ENCODE measurements at places on chromosomes 2 and 18.

DNA sequence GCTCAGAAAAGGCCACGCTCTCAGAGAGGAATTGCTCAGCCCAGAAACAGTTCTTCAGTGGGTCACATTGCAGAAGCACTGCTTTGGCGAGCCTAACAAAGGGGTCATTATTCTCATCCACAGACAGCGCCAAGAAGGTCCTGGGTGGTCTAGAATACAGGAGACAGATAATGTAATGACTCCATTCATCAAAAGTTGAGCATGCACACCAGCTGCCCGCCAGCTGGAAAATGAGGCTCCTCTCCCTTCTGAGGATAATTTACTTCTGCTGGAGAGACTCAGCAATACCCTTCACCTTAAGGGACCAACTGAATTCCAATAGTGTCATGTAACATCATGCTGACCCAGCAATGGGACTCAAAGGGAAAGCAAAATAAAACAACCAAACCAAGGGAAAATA is 79.9 kb downstream of the TRIB2 start:
- DNase-seq = peak; percentile 4

GRCh38 chr18:3164381-3164780 is 55.4 kb downstream of the MYOM1 start:
- no peak for DNase-seq

- DNase-seq = no peak
These were observed 399.8 kb downstream of the SATB2 start for GRCh38 chr2:199057936-199058335.

DNA sequence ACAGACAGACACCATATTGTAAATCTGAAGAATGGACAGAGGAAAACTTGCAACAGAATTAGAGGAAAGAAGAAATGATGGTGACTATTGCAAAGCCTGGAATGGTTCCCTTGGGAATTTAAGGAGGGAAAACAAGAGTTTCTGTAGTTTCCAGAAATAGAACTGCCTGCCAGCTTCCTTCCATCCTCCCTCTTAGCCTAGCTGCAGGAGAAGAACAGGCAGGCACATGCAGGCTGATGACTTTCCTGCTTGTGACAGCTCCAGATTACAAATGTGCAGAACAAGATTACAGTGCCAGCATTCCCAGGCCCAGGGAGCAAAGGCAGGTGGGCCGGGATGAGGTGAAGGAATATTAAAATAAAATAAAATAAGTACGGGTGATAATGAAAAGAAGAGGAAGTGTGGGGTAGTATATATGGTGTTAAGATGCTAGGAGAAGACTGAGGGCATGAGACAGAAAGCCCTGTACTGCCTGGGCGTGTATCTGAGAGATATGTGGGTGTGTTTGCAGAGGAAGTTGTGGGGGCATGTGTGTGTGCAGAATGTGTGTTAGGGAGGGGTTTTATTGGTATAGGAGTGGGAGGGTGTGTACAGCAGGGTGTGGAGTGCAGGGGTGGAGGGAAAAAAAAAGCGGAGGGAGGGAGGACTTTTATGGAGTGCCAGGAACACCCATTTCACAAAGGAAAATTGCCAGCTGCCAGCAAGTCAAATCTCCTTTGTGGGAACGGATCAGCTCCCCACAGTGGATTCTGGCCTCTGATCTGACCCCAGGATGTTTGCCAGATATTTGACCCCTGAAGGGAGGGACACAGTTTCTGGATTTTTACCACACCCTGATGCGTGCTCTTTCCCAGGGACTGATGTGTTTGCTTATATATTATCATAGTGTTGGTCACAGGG is 43.9 kb upstream of the NEMP2 start:
- no peak for DNase-seq

DNA sequence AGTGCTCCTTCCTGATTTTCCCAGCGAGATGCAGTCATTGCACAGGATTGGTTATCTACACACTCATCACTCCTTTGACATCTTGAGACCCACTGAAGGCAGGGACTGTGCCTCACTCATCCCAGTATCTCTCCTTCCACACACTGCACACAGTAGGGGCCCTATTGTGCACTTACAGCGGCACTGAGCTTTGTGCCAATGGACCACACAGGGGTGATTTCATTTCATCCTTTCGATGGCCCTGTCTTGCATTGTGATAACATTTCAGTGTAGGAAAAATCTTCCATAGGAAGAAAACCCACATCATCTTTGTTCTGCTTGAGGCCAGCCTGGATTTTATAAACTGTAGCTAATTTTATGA is 11.0 kb upstream of the LRRFIP1 start:
- DNase-seq = no peak

GRCh38 chr2:111118481-111118980 is 2.2 kb upstream of the BCL2L11 start:
- no peak for DNase-seq

DNA sequence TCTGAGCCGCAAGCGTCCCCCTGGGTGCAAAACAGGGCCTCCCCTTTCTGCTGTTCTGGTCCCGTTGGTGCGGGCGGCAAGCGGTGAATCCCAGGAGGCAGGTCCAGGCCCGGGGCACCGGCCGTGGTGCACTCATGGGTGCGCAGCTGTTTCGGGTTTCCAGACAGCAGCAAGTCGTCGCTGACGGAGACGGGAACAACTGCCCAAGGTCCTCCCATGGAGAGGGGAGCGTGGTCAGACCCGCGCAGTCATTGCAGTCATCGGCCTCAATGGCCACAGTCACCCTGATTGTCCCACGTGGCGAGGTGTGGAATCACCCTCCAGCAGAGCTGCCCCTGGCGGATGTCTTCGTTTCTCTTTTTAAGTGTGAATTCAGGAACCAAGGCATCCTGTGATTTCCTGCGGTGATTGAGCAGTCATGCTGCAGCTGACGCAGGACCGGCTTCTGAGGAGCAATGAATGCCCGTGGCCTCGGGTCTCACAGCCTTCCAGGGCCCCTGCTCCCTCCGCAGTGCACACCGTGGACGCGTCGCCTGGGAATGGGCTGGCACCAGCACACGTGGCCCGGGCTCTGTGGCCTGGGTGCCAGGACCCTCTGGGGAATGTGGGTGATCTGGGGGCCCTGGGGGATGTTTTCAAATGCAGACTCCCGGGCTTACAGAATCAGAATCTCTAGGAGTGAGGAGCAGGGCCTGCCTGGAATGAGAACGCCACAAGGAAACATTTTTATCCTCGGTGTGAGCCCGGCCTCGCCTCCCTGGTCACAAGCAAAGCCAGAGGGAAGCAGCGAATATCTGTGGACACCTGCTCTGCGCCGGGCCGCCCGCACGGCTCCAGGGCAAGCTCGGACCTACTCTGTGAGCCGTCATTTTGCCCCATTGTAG is 244.2 kb upstream of the SALL3 start:
- DNase-seq = no peak

DNA sequence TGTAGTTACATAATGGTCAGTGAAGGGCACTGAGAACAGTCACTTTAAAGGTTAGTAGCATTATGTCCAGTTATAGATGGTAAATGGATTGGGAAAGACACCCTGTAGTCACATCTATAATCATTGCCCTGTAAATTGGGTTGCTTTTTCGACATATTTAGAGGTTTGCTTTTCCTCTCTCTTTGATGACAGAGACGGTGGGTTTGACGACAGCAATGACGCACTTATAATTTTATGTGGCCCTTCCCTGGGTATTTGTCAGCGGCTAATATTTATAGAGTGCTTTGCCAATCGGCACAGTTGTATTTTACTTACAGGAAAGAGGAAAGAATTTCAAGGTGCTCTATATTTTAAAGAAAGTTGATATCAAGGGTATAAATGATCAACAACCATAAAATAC is 2.8 kb downstream of the CPS1 start:
- DNase-seq = no peak

All from hippocampal formation (tissue), 2 donors.